ENCODE measurements at places on chromosomes 6 and 20.
A peak's percentile ranks its signal among the peaks of the same experiment; 100 is the strongest.

GRCh38 chr6:2221726-2222274, 23.6 kb downstream of the GMDS start:
- DNase-seq = peak; percentile 33

GRCh38 chr20:40339661-40340449, 349.2 kb downstream of the MAFB start:
- no peak for DNase-seq

- no peak for DNase-seq
Measured at GRCh38 chr6:135475292-135475886, 22.2 kb downstream of the AHI1 start.

- no peak for DNase-seq
Measured at GRCh38 chr20:43536817-43537440, 21.9 kb upstream of the SGK2 start.

- peak; percentile 91 for DNase-seq
Measured at GRCh38 chr6:142886431-142887170, 58.4 kb downstream of the HIVEP2 start.

- no peak for DNase-seq
Measured at GRCh38 chr6:129638686-129639085, 71.3 kb downstream of the ARHGAP18 start.

- no peak for DNase-seq
Measured at GRCh38 chr20:63060057-63060991, 53.6 kb upstream of the BHLHE23 start.

GRCh38 chr20:48292806-48293205, 507.5 kb upstream of the SULF2 start:
- DNase-seq = no peak

- DNase-seq = no peak
Measured at GRCh38 chr6:134666125-134666524, 283.8 kb downstream of the ALDH8A1 start.

DNA sequence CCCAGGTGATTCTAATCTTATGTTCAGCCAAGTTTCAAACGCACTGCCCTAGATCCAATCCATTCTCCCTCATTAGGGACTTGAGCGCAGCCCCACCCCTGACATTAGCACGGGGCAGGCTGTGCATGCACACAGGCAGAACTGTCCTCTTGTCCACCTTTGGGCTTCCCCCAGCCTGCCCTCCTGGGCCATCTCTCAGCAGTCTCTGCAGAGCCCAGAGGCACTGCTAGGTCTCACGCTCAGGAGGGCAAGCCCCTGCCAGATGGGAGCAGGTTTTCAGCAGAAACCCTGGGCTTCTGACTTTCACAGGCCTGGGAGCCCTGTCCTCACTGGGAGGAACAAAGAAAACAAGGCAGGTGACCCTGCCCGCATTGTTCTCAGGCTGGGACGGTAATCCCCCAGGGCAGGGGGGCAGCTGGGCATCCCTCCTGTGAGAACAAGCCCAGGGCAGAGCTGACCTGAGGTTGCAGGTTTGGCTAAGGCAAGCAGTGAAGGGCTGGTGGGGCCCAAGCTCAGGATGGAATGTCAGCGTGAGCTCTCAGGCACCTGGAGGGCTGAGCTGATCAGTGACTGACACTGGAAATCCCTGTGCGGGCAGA, 24.5 kb downstream of the KCNK5 start:
- no peak for DNase-seq

DNA sequence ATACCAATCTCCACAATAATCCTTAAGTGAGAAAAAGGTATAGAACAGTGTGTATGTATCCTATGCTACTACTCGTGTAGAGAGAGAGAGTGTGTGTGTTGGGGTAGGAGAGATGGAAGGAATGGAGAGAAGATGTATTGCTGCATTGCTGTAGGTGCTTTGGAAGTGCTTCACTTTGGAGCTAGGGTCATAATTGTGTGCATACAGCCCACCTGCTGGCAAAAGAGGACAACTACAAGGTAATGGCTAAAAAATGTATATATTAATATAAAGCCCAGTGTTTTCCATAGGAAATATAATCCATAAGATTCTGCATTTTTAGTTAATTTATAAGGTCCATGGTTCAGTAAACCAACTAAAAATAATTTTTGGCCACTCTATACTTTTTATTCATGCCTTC, 36.1 kb downstream of the SERAC1 start:
- DNase-seq = peak; percentile 65

DNA sequence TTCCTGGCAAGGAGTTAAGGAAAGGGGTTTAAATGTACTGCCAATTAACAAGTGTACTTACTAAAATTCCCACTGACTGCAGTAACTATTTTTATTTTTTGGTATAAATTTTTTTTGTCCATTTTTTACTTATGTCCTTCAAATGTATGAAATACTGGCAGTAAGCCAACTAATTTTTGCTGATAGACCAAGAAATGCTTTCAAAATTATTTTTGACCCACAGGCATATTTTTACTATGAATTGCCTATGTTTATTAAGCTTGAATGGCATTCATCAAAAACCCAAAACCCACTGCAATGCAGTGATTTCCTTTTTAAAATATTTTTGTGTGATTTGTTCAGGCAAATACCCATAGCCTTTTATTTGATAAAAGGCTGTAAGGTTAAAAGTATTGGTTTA, 560.1 kb downstream of the UTRN start:
- no peak for DNase-seq

DNA sequence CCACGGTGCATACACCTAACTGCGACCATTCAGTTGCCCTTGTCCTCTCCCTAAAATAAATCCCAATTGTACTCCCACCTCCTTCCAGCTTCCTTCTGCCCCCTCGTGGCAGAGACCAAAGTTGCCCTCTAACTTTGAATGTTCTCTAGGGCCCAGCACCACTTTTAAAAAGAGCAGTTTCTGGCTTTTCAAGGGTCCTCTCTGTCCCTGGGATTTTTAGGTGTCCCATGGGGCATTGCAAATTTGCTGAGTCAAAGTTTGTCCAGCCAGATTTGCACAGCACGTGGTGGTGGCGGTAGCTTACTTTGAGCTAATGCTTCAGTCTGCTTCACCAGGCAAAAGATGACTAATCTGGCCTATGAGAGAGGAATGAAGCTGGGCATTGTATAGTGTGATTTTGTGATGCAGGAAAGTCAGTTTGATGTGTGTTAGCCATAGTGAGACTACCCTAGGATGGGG, 100.2 kb downstream of the PERP start:
- peak; percentile 33 for DNase-seq

GRCh38 chr6:38117281-38117680, 297.8 kb downstream of the ZFAND3 start:
- no peak for DNase-seq

DNA sequence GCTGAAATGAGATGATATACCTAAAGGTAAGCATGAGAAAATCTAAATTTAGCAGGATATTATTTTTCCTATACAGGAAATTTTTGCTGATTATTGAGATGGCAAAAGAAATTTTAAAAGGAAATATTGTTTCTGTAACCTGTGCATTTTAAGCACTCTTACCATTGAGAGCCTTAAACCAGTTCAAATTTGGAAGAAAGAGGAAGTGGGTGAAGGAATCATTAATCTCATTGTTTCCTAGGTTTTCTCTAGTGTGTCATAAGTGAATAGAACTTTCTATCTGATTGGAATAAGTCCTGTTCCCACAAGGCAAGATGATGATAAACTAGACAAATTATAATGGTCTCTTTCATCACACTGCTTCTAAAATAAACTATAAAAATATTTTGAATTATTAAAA, 22.4 kb upstream of the FKBP1C start:
- DNase-seq = no peak

GRCh38 chr6:146850238-146850896, 251.6 kb downstream of the ADGB start:
- no peak for DNase-seq

GRCh38 chr20:58865843-58866242, 13.3 kb downstream of the GNAS start:
- DNase-seq = no peak

GRCh38 chr6:167323111-167323510, 1.8 kb upstream of the TTLL2 start:
- DNase-seq = no peak

DNA sequence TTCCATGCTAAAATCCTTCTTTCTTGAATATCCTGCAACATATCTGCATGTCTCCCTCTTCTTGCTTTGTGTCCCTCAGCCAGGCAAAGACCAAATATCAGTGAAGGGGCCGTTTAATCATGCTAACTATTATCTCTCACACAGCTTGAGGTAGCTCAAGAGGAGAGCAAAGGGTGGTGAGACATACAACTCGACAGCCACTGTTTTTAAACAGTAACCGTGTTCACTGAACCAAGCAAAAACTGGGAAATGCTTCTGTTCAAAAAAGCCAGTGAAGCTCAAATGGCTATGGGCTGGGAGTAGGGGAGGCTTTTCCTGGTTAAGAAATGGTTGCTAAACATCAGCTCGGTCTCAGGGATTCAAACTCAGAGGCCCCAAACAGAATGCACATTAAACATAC, 83.4 kb downstream of the MAP7 start:
- DNase-seq = no peak

GRCh38 chr20:15058841-15059240, 721.4 kb upstream of the FLRT3 start:
- no peak for DNase-seq

DNA sequence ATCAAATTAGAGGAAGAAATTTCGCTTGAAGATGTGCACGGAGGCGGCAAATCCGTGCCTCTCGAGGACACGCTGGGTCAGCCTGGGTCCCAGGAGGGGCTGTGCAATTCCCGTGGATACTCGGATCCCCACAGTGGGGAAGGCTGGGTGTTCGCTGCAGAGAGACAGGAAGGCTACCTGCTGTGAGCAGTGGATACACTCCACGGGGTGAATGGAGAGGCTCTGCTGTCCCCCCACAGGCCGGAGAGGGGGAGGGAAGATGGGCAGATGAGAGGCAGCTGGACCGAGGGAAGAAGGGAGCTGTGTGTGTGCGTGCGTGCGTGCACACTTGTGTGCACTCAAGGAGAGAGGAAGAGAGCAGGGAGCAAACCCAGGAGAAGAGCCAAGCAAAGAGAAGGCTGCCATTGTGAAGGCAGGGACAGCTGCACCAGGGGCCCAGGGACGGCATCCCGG, 57.3 kb downstream of the SULF2 start:
- no peak for DNase-seq

DNA sequence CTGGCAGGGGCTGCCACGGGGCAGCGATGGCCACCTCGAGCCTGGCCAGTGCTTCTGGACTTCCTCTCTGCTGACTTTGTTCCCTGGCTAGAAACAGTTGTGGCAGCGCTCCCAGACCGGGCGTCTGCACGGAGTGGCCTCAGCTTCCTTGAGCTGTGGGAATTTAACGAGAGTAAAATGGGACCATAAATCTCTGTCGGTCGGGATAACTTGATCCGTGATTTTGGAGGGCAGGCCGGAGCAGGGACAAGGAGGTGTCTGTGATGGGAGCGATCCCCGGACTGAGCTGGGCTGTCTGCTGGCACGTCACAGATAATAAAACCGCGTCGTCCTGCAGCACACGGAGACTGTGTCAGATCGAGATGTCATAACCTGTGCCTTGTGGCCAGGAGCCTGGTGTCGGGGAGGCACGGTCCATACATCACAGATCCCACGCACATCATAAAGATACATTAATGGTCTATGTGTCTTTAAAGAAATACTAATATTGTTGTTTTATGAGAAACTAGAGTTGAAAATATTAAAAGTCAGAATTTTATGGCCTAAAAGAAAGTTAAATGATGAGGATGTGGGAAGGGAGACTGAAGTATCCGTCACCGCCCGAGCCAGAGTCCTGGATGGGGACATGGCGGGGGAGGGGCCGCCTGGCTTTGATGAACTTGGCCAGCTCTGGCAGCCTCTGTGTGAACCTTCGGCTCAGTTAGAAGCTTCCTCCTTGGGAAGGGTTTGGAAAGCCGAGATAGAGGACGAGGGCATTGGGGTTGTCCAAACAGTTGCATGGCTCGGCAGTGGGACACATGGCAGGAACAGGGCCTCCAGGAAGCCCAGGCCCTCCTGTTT, 6.5 kb upstream of the RBBP8NL start:
- no peak for DNase-seq

DNA sequence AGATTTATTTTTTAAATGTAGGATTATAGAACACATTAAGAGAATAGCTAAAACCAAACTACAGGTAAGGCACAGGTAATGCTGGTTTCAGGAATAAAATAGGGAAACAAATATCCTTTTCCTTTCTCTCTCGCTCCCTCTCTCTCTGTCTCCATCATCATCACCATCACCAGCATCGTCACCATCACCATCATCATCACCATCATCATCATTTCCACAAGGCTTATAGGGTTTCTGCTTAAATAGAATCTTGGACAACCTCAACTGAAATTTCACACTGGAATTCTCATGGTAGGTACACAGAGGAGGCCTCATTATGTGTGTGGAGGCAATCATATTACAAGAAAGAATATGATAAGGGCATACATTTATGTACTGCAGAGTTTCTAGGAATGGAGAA, 823.6 kb downstream of the MAFB start:
- DNase-seq = no peak

DNA sequence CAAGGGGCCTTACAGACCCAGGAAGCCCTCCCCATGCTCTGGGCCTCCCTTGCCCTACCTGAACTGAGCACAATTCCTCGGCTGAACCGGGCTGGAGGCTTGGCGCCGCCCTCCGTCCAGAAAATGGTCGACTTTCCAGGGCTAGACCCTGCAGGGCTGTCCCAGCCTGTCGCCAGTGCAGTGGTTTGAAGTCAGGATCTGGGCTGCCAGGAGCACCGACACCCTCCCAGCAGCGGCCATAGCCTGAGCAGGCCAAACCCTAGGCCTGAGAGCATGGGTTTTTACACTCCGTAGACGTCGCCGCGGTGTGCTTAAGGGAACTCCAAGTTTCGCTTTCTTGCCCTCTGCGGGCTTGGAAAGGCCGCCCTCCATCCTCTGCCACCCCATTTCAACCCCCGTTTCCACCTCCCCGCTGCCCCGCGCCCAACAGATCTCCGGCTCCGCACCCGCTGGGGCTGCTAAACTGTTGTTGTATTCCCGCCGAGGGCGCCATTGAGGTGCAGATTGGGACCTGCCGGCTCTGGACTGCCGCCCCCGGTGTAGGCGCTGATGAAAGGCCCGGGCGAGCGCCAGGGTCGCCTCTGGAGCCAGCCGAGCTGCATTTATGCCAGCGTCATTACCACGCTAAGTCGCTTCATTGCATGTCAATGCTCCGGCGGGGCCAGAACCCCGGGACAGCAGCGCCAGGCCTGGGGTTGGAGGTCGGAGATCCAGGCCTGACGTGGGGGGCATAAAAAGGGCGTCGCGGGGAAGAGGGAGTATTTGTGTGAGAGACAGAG, 2.2 kb upstream of the TFAP2A start:
- DNase-seq = no peak

- DNase-seq = no peak
Measured at GRCh38 chr20:63163596-63164483, 52.1 kb downstream of the YTHDF1 start.
